Activated T-cell treated with anti-CD3 and anti-CD28 coated beads for 4 hours (primary cell): ENCODE measurements at places on chromosomes 4 and X.

- no peak for DNase-seq
Observed at GRCh38 chrX:150184491-150184890, 178.6 kb upstream of the MAMLD1 start.

DNA sequence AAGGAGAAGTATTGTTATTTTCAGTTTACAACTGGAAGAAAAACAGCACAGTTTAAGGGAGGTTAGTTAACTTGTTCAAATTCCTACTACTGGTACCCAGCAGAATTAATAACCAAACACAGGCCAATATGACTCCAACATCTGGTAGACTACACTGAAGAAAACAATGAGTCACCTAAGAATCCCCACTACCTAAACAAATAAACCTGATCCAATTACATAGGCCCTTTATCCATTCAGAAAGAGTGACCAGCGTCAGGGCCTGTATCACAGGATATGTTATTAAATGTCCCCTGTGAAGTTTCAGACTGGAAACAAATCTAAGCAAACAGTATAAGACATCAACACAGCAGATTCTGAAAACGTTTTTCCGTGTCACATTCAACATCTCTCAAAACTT lies 492.5 kb upstream of the INTU start:
- DNase-seq: no peak

- DNase-seq: no peak
Observed at GRCh38 chr4:169152899-169153298, 117.9 kb downstream of the SH3RF1 start.

GRCh38 chrX:48802089-48802904 lies 430 bp downstream of the HDAC6 start:
- DNase-seq: peak; percentile 17

DNA sequence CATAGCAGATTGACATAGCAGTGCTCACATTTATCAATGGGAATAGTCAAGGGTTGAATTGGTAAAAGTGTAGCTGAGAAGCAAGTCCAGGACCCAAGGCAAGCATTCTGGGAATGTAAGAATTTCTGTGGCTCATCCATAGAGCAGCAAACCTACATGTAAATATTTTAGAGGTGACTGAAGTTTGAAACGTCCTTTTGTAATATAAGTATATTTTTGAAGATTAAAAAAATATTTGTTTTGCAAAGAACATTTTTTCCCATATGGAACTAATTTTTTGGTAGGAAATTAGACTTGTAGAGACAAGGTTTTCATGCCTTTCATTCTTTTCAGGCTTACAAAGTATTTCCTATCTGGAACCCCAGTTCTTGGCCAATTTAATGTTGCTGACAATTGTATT lies 104.0 kb downstream of the TEX13A start:
- DNase-seq: no peak

GRCh38 chr4:66451741-66452140 lies 781.5 kb upstream of the EPHA5 start:
- DNase-seq: no peak

- no peak for DNase-seq
Observed at GRCh38 chr4:5371415-5372190, 320.3 kb downstream of the STK32B start.

- no peak for DNase-seq
Observed at GRCh38 chrX:83260288-83260687, 247.8 kb upstream of the POU3F4 start.

DNA sequence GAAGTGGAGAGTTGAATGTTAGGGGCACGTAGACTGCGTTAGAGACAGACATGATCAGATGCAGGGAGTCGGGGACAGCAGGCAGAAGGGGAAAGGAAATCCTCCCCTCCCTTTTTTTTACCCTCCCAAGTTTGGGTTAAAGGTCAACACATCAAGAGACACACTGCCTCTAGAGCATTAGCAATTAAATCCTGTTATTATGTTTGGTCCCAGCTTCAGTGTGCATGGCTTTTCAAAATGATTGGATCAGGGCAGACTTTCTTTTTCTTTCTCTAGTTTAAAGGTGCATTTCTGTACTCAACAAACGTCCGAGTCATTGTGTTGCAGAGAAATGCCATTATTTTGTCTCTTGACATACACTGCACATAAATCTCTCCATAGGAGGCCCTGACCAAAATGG lies 63.9 kb downstream of the USP26 start:
- DNase-seq: no peak

GRCh38 chr4:3718462-3718861 lies 47.7 kb upstream of the ADRA2C start:
- DNase-seq: no peak

DNA sequence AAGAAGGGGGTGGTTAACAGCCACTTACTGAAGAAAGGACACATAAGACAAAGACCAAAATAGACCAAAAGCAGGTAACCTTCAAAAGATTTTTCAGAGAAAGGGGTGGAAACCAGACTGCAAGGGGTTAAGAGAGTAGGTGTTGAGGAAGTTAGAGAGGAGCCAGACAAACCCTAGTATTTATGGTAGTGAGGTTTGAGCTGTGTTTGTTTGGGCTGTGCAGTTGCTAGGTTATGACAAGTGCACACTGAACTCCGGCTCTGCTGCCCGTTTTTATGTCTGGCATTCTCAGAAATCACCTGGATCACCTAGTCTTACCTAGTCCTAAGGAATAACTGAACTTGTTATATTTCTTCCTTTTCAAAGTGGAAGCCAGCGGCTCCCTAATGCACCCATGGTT lies 22.9 kb upstream of the G3BP2 start:
- no peak for DNase-seq

GRCh38 chr4:119550857-119551532 lies 77.6 kb downstream of the PDE5A start:
- DNase-seq: no peak

GRCh38 chr4:8387615-8388527 lies 52.7 kb downstream of the ACOX3 start:
- DNase-seq: no peak
